ENCODE measurements at places on chromosomes 4 and X.

DNA sequence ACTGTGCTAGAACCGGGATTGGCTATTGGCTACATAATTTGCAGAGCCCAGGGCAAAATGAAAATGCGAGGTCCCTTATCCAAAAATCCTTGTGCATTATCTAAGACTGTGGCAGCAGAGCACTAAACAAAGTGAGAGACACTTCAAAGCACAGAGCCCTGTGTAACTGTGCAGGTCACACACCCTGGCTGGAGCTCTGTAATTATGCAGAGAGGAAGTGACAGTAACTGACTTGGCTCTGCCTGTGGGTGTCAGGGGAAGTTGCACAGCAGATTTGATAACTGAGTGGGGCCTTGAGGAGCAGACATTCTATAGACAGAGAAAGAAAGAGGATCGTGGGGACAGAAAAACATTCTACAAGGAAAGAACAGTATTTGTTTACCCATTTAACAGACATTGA is 173.5 kb upstream of the FMR1 start:
- no peak for DNase-seq

- DNase-seq = no peak
Observed at GRCh38 chrX:7235071-7235470, 87.1 kb upstream of the PUDP start.

DNA sequence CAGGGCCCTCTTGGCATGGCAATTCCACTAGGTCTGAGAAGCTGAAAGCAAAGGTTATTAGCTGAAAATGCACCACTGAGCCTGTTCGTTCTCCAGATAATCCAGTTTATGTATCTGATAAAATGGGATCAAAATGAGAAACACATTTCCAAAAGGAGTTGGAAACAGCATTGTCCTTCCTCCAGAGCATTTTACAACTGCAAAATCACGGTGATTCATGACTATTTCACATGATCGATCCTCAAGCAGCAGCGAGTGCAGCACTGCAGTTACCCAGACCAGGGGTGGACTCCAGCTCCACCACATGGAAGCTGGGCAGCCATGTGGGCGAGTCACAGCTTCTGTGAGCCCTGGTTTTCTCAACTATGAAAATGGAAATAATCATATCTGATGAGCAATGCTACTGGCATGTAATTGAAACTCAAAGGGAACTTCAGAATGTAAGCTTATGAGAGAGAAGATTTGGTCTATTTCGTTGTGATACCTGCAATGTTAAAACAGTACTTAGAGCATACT is 78.7 kb upstream of the MSX1 start:
- DNase-seq = no peak

DNA sequence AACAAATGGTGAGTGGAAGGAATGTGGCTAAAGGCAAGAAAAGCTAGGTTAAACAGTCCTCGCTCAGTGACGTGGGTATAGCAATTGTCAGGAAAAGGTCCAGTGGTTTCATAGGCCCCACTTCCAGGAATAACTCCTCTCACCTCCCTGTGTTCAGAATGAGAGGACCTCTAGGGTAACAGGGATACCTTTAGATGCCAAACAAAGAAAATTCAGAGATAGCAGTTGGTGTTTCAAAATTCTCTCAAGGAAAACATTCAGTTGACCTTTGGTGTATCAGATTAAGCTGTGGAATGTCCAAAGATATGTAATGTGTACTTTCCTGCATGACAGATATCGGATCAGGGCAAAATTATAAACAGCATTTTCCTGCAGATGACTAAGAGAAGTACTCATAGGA is 155.9 kb downstream of the ARHGAP6 start:
- no peak for DNase-seq

DNA sequence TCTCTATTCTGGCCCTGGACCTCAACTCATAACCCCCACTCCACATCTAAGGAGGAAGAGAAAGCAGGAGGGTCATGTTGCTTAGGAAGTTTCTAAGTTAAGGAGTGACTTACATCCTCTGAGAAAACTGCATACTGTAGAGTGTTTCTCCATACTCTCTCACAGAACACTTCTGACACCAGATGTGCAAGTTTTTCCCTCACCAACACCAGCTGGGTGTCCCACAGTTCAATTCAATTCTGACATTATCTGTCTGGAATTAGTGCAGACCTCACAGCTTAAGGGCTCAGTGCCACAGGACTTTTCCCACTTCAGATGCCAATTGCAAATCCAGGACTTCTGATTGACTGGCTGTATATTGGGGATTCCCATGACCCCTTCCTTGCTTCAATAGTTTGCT is 89.0 kb upstream of the SFRP2 start:
- DNase-seq = no peak

GRCh38 chr4:185183622-185184281 is 20.0 kb downstream of the CFAP97 start:
- peak; percentile 69 for DNase-seq

- DNase-seq = no peak
Observed at GRCh38 chr4:55757356-55757952, 62.1 kb upstream of the EXOC1L start.

GRCh38 chr4:79466621-79467020 is 58.6 kb upstream of the GK2 start:
- no peak for DNase-seq

DNA sequence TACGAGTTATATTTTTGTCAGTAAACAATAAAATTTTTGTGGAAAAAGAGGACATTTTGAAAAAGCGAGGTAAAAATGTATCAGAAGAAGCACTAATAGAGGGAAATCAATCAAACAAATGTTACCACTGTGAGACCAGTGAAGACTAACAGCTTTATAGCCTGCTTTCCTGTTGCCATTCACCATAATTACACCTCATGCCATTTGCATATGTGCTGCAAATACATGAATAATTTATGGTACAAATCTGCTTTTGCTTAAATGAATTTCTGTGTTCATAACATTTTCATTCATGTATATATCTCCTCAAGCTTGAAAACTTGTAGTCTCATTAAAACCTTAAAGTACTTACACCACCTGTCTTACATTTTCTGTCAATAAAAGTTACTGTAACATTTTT is 830.8 kb downstream of the ADGRL3 start:
- DNase-seq = no peak

DNA sequence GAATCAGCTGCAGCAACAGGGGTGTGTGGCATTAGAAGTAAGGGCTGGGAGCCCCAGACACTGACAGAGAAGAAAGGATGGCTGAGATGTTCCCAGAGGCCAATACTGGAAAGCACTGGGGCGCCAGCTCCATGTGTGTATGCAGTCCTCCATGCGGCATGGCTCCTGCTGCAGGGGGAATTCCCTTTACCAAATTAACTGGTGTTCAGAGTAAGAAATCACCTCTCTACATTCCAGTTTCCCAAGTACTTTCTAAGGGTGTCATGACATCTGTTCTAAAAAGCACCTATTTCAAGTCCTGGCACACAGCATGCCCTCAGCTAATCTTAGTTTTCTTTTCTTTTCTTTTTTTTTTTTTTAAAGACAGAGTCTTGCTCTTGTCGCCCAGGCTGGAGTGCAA is 98.0 kb downstream of the MAML3 start:
- DNase-seq = no peak

DNA sequence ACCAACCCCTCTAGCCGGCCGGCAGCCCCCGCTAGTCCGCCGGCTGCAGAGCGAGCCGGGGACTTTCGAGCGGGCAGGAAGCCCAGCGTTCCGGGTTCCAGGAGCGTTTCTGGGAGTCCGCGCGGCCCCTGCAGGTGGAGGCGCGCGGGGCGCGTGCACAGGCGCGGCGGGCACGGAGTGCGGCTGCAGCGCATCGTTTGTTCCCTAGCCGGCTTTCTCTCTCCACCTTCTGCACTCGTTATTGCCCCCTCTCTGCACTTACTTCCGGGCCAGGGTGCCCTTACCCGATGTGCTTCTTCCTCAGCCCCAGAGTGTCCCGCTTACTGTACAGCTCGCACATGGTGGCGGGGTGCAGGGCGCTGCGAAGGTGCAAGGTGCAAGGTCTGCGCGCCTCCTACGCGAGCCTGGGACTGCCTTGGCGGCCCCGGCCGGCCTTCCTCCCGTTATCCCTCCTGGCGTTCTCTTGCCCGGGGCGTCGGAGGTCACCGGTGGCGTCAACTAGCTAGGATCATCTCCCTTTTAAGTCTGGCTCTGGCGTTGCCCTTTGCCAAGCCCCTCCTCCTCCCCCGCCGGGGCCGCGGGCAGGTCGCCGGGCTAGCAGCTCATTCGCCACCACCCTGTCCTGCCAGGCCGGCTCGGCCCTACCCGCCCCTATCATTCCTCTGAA is at the start of gene ETNPPL:
TSS of gene ETNPPL (minus strand) at position 495 of the 667 bp plus-strand sequence. CDS start at position 340, 155 bp downstream.
- no peak for DNase-seq

DNA sequence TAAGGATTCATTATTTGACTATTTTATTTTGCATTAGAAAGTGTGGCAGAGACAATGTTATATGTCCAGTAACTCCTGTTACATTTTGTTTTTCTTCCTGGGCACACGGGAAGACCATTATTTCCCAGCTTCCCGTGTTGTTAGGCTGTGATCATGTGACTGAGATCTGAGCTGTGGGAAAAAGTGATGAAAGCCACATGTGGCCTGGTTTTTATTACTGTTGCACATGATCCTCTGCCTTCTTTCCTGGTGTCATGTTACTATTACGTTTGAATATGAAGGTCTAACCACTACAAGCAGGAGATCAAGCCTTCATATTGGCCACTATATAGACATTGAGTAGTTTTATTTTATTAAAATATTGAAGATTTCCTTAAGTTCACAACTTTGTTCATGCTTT is 28.2 kb upstream of the MID1 start:
- no peak for DNase-seq

GRCh38 chr4:81635739-81636138 is 164.0 kb upstream of the RASGEF1B start:
- DNase-seq = peak; percentile 32

GRCh38 chrX:38868941-38869401 is 67.7 kb downstream of the MID1IP1 start:
- DNase-seq = no peak

- DNase-seq = no peak
Observed at GRCh38 chrX:12779534-12779933, 11.7 kb upstream of the PRPS2 start.
